ENCODE measurements at places on chromosomes 3 and 15.

DNA sequence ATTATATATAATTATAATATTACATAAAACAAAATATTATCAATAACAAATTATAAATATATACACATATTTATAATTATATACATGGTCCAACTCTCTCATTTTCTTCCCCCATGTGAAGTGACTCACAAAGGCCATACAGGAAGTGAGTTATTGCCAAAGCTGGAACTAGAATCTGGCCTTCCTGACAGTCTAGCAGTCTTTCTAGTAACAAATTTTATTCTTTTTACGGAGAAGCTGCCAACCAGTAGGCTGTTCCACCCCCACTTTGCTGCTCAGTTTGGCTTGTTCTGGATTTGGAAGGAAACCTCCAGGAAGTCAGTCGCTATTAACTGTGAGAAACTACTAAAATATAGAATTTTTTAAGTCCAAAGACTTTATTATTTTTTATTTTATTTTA, 79.6 kb downstream of the DHX36 start:
- no peak for DNase-seq

DNA sequence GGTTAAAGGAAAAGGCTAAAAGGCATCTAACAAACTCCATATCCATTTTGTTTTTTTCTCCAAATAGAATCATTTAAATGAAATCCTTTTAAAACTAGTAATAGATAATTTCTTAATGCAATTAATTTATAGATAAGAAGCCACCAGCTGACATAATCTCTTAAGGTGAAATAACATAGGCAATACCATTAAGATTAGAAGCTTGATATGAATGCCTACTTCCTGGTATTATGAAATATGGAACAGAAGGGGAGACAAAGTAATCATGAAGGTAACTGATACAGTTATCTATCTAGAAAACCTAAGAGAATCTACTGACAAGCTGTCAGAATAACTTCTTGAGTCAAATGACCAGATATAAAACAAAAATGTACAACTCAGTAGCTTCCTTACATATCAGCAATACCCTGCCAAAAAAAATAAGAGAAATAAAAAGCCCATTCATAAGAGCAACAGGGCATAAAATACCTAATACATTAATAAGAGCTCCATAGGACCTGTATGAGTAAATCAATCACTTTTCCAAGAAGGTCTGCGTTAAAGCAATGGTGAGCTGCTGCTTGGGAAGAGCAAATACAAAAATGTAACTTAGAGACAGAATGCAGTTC, 10.7 kb downstream of the EHD4 start:
- DNase-seq, result no peak

DNA sequence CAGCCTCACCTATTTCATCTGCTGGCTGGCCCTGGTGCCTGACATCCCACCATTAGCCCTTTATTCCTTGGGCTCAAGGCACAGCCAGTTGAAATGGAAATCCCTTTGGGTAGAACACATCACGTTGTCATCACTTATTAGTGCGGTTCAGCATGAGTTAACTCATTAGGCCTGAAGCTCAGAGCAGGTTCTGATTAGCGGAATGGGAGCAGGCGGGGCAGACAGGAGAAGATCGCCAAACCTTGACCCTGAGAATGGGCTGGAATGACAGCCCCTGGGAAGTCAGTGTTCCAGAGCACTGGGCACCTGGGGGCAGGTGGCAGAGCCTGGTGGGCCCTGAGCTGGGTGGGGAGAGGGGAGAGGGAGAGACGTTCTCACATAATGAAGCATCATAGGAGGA, 5.8 kb downstream of the ITGA11 start:
- no peak for DNase-seq

- DNase-seq, result no peak
These were observed 47.7 kb upstream of the C2CD4B start for GRCh38 chr15:62212741-62213140.

DNA sequence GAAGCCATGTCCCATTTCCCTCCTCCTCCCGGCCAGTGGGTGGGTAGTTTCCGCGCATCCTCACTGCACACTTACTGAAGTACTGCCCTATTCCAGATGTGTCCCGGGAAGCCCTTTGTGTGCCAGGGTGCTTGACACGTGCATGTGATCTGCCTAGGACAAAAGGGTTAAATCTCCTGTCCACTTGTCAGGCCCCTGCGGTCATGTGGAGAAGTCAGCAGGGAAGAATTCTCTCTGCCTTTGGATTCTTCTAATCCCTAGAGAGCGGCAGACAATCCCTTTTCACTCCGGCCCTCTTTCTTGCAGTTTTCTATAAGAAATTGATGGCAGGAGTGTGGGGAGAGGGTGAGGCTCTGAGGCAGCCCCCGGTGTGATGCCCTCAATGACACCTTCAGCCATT, 19.8 kb downstream of the ST8SIA2 start:
- DNase-seq, result no peak

DNA sequence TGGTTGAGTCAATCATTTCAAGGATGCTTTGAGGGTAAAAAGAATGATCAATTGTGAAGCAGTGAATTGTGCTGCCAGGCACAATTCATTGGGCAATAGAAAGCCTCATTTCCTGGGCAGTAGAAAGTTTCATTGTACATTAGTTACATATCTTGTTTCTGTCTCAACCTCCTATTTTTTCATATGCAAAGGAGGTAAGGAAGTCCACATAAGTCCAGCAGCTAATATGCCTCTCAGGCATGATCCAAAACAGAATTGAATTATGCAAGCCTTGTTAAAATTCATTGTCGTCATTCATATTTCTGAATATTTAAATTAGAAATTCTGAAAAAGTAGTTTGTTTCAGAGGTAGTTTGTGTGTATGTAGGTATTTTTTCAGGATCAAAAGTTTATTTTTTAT, 65.8 kb downstream of the TFRC start:
- no peak for DNase-seq

Data from activated CD4-positive, CD25-positive, alpha-beta regulatory T cell treated with anti-CD3 and anti-CD28 coated beads, Interleukin-2, amount 50 U/mL, for 72 hours (primary cell).